ENCODE measurements at places on chromosomes 6 and 20.

- DNase-seq, result no peak
Measured at GRCh38 chr20:14877301-14878028, 540.1 kb upstream of the FLRT3 start.

GRCh38 chr6:117263353-117263927 lies 1.9 kb upstream of the VGLL2 start:
- no peak for DNase-seq

- no peak for DNase-seq
Measured at GRCh38 chr20:47227576-47227975, 128.9 kb downstream of the ZMYND8 start.

- no peak for DNase-seq
Measured at GRCh38 chr6:161389756-161390155, 115.9 kb upstream of the AGPAT4 start.

- DNase-seq, result no peak
Measured at GRCh38 chr20:42295592-42295991, 677.4 kb upstream of the CHD6 start.

DNA sequence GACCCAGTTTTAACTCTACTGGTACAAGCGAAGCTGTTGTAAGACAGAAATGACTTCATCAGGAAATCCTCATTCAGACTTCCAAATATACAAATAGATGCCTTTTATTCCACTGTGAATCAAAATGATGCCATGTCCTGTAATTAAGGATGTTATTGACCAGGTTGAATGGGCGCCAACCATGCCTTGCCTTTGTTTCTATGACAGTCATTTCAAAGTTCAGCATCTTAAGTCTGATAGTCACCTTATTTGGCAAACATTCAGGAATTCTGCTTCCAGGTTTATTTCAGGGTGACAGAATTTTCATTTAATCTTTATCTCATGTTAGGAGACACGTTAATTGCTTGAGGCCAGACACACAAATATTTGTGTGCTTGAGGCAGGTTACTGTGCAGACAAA lies 592.8 kb upstream of the JAG1 start:
- DNase-seq, result no peak

- no peak for DNase-seq
Measured at GRCh38 chr20:44083220-44083933, 103.6 kb downstream of the JPH2 start.

DNA sequence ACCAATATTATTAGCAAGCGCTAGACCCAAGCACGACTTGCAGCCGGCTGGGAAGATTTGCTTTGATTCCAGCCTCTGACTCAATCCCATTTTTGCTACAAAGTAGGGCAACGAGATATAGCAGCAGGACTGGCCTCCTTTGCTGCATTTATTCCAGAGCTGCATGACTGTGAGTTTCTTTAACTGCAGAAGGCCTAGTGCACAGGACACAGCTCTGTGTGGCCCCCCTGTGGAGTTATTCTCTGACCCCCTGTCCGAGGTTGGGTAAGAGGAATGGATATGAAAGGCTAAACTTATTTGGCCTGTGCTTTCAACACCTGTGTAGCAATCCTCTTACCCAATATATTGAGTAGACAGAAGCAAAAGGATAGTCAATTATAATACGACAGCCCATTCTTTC lies 133.3 kb upstream of the SPTLC3 start:
- DNase-seq, result no peak

- no peak for DNase-seq
Measured at GRCh38 chr6:33717934-33718455, 6.5 kb upstream of the UQCC2 start.

DNA sequence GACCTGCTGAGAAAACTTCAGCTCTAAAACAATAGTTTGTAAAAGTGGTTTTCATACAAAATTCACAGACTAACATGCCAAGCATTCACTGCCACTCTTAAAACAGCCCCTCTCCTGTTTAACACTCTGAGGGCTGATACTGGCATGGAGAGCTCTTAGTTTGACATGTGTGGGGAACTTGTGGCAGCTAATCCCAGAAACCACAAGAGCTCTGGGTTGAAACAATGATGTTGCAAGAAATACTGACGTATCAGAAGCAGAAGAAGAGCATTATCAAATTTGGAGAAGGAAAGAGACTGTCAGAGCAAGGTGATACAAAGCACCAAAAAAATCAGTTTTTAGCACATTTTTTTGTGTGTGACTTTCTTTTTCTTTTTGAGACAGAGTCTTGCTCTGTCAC lies 5.1 kb downstream of the BEND3 start:
- no peak for DNase-seq

- DNase-seq, result no peak
Measured at GRCh38 chr6:144219056-144219685, 66.0 kb upstream of the UTRN start.

GRCh38 chr20:18849131-18849530 lies 35.5 kb downstream of the SCP2D1 start:
- DNase-seq, result no peak

DNA sequence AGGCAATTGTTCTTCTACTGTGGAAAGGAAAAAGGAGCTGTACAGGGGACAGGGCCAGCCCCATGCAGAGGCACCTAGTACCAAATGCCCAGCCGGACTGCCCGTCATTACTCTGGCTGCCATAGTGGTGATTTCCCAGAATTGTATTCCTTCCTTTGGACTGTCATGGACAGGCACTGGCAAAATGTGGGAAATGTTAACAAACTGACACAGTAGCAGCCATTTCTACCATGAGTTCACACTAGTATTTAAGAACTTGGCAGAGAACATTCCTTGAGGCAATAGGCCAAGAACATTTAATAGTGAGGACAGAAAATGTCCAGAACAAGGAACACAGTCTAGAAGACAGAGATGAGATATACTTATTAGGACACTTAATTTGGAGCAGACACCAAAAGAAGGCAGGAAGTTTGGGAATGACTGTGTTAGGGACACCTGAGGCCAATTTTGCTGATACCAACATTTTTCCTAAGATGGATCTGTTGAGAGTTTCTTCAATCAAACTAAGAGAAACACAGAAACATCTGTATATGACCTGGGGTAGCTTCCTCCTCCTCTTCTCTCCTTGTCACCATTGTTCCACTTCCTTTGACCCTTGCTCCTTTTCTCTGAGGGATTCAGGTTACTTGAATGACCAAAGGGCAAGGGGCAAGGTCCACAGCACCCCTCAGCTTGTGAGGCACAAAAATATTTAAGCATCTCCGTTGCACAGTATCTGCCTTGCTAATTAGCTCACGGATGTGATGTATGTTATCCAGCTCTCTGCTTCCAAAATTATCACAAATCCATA lies 14.9 kb downstream of the ADTRP start:
- no peak for DNase-seq

DNA sequence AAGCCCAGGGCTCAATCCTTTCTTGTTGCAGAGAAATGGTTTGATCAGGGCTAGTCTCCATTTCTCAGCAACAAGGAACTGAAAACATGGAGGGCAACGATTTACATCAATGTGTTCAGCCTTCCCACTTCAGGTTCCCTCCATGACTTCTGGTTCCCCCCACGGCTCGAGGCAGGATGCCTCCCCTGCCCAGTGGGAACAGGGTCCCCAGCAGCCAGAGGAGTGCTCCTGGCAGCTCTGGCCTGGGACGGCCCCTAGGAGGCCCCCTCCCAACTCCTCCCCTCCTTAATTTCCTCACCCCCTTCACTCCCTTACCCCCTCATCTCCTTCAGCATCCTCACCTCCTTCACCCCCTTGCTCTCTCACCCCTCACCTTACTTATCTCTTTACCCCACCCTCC lies 283.8 kb downstream of the CDC5L start:
- no peak for DNase-seq

- DNase-seq, result no peak
Measured at GRCh38 chr20:1688886-1689538, 31.4 kb upstream of the SIRPG start.

- no peak for DNase-seq
Measured at GRCh38 chr6:31210123-31210522, 39.6 kb upstream of the POU5F1 start.

- DNase-seq, result no peak
Measured at GRCh38 chr6:150991487-150991886, 126.0 kb downstream of the MTHFD1L start.

- no peak for DNase-seq
Measured at GRCh38 chr20:56440346-56441007, 27.9 kb upstream of the RTF2 start.

- DNase-seq, result no peak
Measured at GRCh38 chr6:87682310-87682709, 19.7 kb downstream of the AKIRIN2 start.

- no peak for DNase-seq
Measured at GRCh38 chr6:128465368-128466343, 54.7 kb downstream of the PTPRK start.

DNA sequence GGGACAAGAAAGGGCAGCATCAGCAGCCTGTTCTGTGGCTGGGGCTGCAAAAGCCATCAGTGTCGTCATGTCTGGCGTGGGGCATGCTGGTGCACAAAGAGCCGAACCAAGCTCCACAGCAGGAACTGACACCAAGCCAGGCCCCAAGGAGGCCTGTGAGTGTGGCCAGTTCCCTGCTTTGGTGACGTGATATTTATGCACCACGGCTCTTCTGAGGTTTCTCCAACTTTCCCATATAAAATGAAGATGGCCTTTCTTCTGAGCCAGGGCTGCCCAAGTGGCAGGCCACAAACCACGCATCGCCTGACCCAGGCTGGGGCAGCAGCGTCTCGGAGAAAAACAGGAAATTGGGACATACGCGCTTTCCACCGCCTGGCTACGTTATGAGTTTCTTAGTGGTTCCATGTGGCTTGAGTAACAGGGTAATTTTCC lies 109.9 kb downstream of the RIN2 start:
- no peak for DNase-seq
